ENCODE measurements at places on chromosomes 16 and 17. TPM values are rescaled to one million over a fixed set of nuclear protein-coding genes. Genes with fewer than 3 reads are reported as not detected.

The DDX52 gene
- total RNA-seq: 15.0 TPM

The CCL17 gene
- total RNA-seq: not detected

The COX6A2 gene
- not detected for total RNA-seq

The CTRL gene
- 0.75 TPM for total RNA-seq

The PDILT gene
- not detected for total RNA-seq

The CDT1 gene
- 5.0 TPM for total RNA-seq

The ETV4 gene
- 3.2 TPM for total RNA-seq

The TMEM114 gene
- not detected for total RNA-seq

The NPIPA3 gene
- 1.3 TPM for total RNA-seq

The CCL16 gene
- total RNA-seq: not detected

The C17orf50 gene
- total RNA-seq: not detected

The CCDC78 gene
- 0.79 TPM for total RNA-seq

The SLC38A8 gene
- not detected for total RNA-seq

The FSCN2 gene
- 2.8 TPM for total RNA-seq

The FKBP10 gene
- total RNA-seq: 354 TPM

The STH gene
- total RNA-seq: not detected

The CASKIN1 gene
- 0.40 TPM for total RNA-seq

The MT1H gene
- total RNA-seq: not detected

The OR1D2 gene
- not detected for total RNA-seq

The KRT34 gene
- total RNA-seq: not detected

The KRT39 gene
- not detected for total RNA-seq
